ENCODE measurements at places on chromosomes 13 and 19. TPM values are rescaled to one million over a fixed set of nuclear protein-coding genes. Genes with fewer than 3 reads are reported as not detected.

DNA sequence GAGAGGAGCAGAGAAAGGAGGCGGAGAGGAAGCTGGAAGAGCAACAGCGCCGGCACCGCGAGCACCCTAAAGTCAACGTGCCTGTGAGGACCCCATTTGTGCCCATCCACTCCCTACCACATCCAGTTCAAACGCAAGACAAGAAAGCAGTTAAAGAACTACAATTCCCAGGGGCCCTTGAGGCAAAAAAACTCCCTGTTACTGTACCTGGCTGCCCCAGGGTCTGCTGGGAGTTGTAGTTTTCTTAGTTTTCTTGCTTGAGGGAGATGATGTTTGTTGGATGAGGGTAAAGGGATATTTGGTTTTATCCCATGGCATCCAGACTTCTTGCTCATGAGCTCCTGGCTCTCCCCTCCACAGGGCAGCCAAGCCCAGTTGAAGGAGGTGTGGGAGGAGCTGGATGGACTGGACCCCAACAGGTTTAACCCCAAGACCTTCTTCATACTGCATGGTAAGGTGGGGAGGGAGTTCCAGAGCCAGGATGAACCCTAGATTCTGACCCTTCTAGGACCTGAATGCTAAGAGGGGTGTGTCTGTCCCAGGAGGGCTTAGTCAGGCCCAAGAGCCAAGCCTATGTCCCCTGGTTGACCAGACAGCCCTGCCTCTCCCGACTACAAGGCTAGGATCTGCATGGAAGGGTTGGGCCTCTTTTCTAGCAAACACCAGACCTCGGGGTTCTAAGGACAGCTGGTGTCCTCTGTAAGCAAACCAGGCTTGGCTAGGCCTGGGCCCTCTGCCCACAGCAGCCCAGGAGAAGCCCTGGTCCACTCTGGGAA is 13.2 kb downstream of the NUCB1 start:
- DNase-seq: no peak
- H3K4me3 ChIP-seq: no peak overlapping the region
- H3K27ac ChIP-seq: no peak overlapping the region
- no peaks in the 10 kb centered on the region for H3K4me1 ChIP-seq
- H3K36me3 ChIP-seq: no peaks in the 10 kb centered on the region
- H3K27me3 ChIP-seq: no peaks in the 10 kb centered on the region

GRCh38 chr19:10112895-10113591 is 1.6 kb downstream of the P2RY11 start:
- DNase-seq: no peak
- H3K4me1 ChIP-seq: no peaks in the 10 kb centered on the region

GRCh38 chr13:97107815-97108529 is 113.7 kb upstream of the OXGR1 start:
- no peaks in the 10 kb centered on the region for H3K36me3 ChIP-seq
- H3K27ac ChIP-seq: peak overlapping the region; percentile 0
- DNase-seq: no peak
- no peak overlapping the region for H3K4me3 ChIP-seq

The COX7A1 gene
- 4.7 TPM for total RNA-seq

GRCh38 chr13:44698066-44698465 is 121.9 kb upstream of the TSC22D1 start:
- H3K27ac ChIP-seq: no peak overlapping the region
- DNase-seq: no peak
- H3K4me3 ChIP-seq: no peak overlapping the region
- no peaks in the 10 kb centered on the region for H3K27me3 ChIP-seq
- H3K36me3 ChIP-seq: no peaks in the 10 kb centered on the region
- no peaks in the 10 kb centered on the region for H3K4me1 ChIP-seq

The GIPC3 gene
- total RNA-seq: 4.0 TPM

DNA sequence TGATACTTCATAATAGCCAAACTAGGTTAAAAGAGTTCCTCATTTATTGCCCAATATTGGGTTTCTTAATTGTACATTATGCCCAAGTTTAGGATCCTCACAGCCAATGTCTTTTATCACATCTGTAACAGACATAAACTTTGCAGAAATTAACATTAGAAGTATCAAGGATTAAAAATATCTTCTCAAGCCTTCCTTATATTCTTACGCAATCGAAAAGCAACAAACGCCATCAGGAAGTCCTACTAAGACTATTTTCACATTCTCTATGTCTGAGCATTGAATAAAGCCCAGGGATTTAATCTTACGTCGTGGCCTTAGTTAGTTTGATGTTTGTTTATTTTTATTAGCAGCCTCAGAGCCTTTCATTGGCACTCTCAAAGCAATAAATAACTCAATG is 1660.4 kb upstream of the MIR17HG start:
- H3K4me1 ChIP-seq: no peaks in the 10 kb centered on the region
- no peak for DNase-seq
- H3K36me3 ChIP-seq: no peaks in the 10 kb centered on the region
- H3K27me3 ChIP-seq: no peaks in the 10 kb centered on the region
- no peak overlapping the region for H3K27ac ChIP-seq
- no peak overlapping the region for H3K4me3 ChIP-seq

The ZNF709 gene
- 5.6 TPM for total RNA-seq

GRCh38 chr19:40331052-40331451 is 17.1 kb downstream of the C19orf47 start:
- no peaks in the 10 kb centered on the region for H3K36me3 ChIP-seq
- H3K4me3 ChIP-seq: no peak overlapping the region

GRCh38 chr13:111911121-111911720 is 155.7 kb upstream of the SOX1 start:
- no peaks in the 10 kb centered on the region for H3K4me1 ChIP-seq
- H3K27ac ChIP-seq: no peak overlapping the region
- no peak for DNase-seq
- no peaks in the 10 kb centered on the region for H3K36me3 ChIP-seq
- H3K4me3 ChIP-seq: no peak overlapping the region
- H3K27me3 ChIP-seq: no peaks in the 10 kb centered on the region

DNA sequence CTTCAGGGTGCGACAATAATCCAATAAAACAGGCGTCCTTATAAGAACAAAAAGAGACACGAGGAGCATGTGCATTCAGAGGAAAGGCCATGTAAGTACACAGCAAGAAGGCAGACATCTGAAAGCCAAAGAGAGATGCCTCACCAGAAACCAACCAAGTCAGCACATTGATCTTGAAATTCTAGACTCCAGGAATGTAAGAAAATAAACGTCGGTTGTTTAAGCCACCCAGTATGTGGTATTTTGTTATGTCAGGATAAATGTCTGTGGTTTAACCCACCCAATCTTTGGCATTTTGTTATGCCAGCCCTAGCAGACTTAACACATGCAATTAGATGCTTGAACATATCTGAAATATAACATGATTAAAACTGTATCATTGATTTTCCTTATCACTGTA is 452.0 kb downstream of the SLITRK6 start:
- H3K4me1 ChIP-seq: no peaks in the 10 kb centered on the region
- no peak for DNase-seq
- H3K27me3 ChIP-seq: no peaks in the 10 kb centered on the region
- H3K27ac ChIP-seq: no peak overlapping the region
- H3K36me3 ChIP-seq: no peaks in the 10 kb centered on the region
- H3K4me3 ChIP-seq: no peak overlapping the region

The OSCAR gene
- not detected for total RNA-seq

- no peak overlapping the region for H3K4me3 ChIP-seq
- H3K27ac ChIP-seq: no peak overlapping the region
- no peak for DNase-seq
- H3K4me1 ChIP-seq: no peaks in the 10 kb centered on the region
These were observed 172.6 kb upstream of the ATXN8OS start for GRCh38 chr13:69935043-69935442.

- no peaks in the 10 kb centered on the region for H3K36me3 ChIP-seq
- no peaks in the 10 kb centered on the region for H3K27me3 ChIP-seq
- H3K27ac ChIP-seq: no peak overlapping the region
- DNase-seq: no peak
- H3K4me3 ChIP-seq: no peak overlapping the region
These were observed 19.7 kb downstream of the BRSK1 start for GRCh38 chr19:55303477-55303876.

GRCh38 chr13:70523622-70524021 is 415.4 kb upstream of the KLHL1 start:
- H3K27ac ChIP-seq: no peak overlapping the region
- H3K4me3 ChIP-seq: no peak overlapping the region
- no peaks in the 10 kb centered on the region for H3K27me3 ChIP-seq

Measured in uterus (tissue), 4 donors.